ENCODE measurements at places on chromosomes 6 and 20. TPM values are rescaled to one million over a fixed set of nuclear protein-coding genes. Genes with fewer than 3 reads are reported as not detected.

- DNase-seq, result no peak
These were observed 143.5 kb upstream of the MARCKS start for GRCh38 chr6:113713665-113714064.

DNA sequence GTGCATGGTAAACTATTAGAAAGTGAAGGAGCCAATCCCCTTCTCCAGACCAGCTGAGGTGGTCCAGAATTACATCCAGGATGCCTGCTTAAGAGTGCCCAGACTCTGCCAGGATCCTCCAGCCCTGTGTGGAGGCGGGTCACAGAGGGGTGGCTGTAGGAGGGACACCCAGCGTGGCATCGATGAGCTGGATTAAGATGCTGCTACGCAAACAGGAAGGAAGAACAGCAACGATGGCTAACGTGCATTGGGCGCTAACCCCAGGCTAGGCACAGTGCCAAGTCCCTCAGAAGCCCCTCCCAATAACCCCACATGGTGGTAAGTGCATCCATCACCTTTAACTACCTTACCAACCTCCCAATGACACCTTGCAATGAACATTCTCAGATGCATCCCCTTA lies 63.9 kb upstream of the MRPS10 start:
- no peak for DNase-seq

- peak; percentile 89 for DNase-seq
These were observed 33.7 kb upstream of the IYD start for GRCh38 chr6:150334790-150335783.

The CCN5 gene
- 266 TPM for total RNA-seq

The DHX35 gene
- 8.9 TPM for total RNA-seq

- DNase-seq, result no peak
These were observed 614.0 kb upstream of the SYNCRIP start for GRCh38 chr6:86256615-86257187.

The TCF15 gene
- total RNA-seq, result not detected

The SLC22A16 gene
- not detected for total RNA-seq

GRCh38 chr6:1321738-1322137 lies 9.8 kb downstream of the FOXQ1 start:
- DNase-seq, result peak; percentile 96

DNA sequence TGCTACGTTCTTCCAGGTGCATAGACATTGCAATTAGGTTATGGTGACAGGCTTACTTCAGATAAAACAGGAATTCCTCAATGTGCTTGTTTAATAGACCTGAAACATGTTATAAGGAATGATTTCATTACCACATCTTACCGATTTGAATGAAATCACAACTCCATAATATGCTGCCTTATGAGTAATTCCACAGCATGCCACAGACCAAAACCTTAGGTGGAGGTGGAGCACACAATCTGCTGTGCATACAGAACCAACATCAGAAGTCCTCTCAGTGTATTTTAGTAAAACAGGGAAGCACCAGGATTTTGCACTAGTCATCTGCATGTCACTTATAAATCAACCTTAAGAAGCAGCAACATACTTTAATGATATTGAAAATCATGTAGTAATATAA lies 148.9 kb upstream of the TSHZ2 start:
- DNase-seq, result no peak

The PNPLA1 gene
- total RNA-seq, result not detected

- no peak for DNase-seq
These were observed 44.3 kb upstream of the FRMD1 start for GRCh38 chr6:168123165-168123911.

DNA sequence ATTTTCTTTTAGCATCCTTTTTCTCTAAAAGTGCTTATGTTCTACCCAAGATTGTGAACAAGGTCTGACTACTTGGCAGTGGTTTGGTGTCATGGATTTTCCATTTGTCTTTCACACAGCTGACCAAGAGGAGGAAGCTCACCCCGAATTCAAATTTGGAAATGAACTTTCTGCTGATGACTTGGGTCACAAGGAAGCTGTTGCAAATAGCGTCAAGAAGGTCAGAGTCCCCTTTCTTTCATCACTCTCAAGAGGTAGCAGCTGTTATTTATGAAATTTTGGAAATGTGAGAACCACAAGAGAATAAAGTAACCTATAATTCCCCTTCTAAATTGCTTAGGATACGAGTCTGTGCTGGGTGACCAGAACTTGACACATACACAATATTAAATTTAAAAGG lies 113.0 kb upstream of the LAMP5 start:
- no peak for DNase-seq

DNA sequence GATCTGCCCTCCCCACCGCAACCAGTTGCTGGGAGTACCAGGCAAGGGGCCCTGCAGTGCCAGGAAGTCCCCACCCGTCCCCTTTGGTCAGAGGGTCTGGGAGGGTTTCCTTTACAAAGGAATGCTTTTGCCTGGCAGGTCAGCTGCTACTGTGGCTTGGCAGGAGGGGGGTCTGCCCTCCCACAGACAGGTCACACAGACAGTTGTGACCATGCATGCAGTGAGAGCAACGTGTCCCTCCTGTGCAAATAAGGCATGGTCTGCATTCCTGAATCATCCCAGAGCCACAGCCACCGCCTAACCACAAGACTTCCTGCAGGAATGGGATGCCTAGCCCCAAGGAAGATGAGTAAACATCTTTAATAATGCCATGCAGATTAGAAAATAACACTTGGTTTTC lies 439 bp upstream of the F13A1 start:
- no peak for DNase-seq

GRCh38 chr20:21046413-21047070 lies 59.6 kb downstream of the LINC00237 start:
- no peak for DNase-seq

The KCNK16 gene
- total RNA-seq, result not detected

DNA sequence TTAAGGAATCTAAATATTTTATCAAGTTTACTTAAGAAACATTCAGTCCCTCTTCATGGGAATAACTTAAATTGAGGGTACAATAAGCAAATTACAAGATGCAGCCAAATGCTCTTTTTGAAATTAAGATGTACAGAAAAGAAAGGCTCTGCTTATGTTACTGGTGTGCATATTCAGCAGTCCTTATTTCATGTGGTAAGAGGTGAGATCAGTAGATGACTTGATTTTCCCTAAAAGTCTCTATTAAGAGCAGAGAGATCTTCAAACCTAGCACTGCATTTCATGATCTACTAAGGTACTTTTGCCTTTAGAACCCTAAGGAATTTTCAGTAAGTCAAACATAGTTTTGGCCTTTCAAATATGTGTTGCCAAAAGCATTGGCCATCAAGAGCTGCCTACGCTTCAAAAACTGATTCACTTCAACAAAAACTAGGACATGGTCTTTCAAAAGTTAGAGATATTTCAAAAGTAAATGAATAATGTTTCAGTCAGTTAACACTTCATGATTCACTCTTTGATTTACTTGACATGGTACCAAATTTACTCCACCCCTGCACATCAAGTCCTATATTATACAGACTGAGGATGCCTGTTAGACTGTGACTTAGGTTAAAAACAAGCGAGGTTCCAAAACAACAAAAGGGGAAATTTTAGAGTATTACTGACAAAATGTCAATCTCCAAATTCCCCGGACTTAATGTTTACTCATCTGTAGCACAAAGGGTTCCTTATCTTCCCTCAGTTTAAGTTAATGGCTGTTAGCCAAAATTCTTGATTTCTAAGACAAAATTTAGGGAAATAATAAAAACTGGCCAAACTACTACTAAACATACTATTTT lies 19.2 kb downstream of the C6orf62 start:
- DNase-seq, result peak; percentile 28

- no peak for DNase-seq
These were observed 3.7 kb downstream of the PIM1 start for GRCh38 chr6:37173493-37174195.

DNA sequence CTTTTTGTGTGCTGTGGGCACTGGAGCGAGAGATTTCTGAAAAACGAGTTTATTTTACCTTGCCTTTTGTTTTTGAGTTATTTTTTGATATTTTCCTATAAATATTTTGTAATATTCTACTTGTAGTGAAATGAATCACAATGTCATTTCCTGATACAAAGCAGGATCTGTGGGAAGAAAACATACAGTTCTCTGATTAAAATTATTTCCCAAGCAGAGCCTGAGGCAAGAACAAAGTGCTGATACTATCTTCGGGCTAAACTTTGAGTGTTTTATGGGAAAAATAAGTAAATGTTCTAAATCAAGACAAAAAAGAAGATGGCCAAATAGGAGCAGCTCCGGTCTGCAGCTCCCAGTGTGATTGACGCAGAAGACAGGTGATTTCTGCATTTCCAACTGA lies 33.7 kb upstream of the ELOVL5 start:
- no peak for DNase-seq

The GCNT2 gene
- total RNA-seq, result not detected

GRCh38 chr6:136983687-136984086 lies 61.1 kb downstream of the IL20RA start:
- DNase-seq, result no peak

The LRRN4 gene
- total RNA-seq, result not detected
